ENCODE measurements at places on chromosomes 12 and 14.
A peak's percentile ranks its signal among the peaks of the same experiment; 100 is the strongest.

- no peak for DNase-seq
- H3K36me3 ChIP-seq: no peaks in the 10 kb centered on the region
- no peaks in the 10 kb centered on the region for H3K27me3 ChIP-seq
- H3K4me1 ChIP-seq: peaks cover under 1% of the 10 kb centered on the region
- no peak overlapping the region for H3K4me3 ChIP-seq
- H3K27ac ChIP-seq: no peak overlapping the region
Observed at GRCh38 chr12:104870797-104871196, 87.3 kb downstream of the SLC41A2 start.

DNA sequence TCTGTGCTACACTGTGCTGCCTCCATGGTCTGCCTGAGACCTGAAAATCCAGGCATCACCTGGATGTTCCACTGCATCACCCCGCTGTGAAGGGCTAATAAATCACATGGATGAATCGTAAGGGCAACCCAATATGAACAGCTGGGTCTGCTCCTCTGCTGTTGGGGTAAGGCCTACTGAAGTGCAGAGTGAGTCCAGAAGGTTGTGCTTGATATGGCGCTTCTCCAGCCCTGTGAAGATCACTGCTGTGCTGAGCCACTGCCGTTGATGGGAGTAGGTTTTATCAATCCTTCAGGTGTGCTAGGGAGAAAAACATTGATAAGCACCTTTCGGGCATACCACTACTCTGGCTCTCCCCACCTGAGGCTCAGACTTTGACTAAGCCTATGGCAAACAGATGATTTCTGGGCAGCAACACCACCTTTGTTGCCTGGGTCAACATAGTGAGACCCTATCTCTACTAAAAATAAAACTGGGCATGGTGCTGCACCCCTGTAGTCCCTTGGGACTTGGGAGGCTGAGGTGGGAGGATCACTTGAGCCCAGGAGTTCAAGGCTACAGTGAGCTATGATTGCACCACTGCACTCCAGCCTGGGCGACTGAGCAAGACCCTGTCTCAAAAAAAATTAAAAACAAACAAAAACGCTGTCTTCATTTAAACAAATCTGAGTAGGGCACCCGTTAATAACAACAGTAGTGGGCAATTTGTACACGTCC, 1.7 kb downstream of the ACVRL1 start:
- DNase-seq: no peak
- no peak overlapping the region for H3K27ac ChIP-seq
- no peaks in the 10 kb centered on the region for H3K36me3 ChIP-seq
- peak overlapping the region; percentile 10 for H3K4me3 ChIP-seq
- peaks cover 10% of the 10 kb centered on the region for H3K27me3 ChIP-seq

DNA sequence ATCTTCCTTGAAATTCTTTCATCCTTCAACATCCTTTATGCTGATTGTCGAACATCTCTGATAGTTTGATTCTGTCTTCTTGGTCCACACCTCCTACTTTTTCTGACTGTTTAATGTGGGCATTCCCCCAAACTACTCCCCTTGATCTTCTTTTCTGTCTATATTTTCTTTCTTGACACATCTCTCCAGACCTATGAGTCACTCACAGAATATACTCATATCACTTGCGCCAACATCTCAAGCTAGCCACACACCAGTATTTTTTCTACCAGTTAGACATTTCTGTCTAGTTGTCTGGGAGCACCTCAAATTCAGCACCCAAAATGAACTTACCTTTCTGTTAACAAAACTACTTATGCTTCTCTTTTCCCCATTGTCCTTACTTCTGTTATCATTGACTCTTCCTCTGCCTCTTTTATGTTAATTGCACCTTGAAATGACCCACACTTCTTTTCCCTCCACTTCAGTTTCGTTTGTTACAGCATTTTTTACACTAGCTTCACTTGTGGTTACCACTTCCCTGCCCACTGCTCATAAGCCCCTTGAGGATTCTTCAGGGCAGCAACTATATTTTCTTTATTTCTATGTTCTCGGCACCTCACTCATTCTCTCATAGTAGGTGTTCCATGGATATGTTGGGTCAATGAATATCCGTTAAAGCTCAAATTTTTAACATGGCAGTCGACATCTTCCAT, 33.5 kb downstream of the TSHR start:
- no peak overlapping the region for H3K4me3 ChIP-seq
- no peak overlapping the region for H3K27ac ChIP-seq
- no peaks in the 10 kb centered on the region for H3K36me3 ChIP-seq
- no peak for DNase-seq
- H3K4me1 ChIP-seq: no peaks in the 10 kb centered on the region

DNA sequence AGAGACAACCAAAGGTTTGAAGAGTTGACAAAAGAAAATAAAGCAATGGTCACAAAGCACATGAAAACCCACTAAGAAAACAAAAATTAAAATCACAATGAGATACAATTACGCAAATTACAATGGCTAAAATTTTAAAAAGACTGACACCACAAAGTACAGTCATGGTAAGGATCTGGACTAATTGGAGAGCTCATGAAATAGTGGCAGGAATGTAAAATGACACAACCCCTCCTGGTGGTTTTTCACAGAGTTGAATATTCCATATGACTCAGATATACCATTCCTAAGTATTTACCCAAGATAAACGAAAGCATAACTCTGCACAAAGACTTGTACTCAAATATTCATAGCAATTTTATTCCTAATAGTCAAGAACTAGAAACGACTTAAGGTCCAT, 65.9 kb downstream of the NOVA1 start:
- no peaks in the 10 kb centered on the region for H3K36me3 ChIP-seq
- no peaks in the 10 kb centered on the region for H3K4me1 ChIP-seq
- DNase-seq: no peak
- H3K27me3 ChIP-seq: no peaks in the 10 kb centered on the region

- no peaks in the 10 kb centered on the region for H3K36me3 ChIP-seq
- no peaks in the 10 kb centered on the region for H3K4me1 ChIP-seq
- H3K4me3 ChIP-seq: no peak overlapping the region
Observed at GRCh38 chr12:66647034-66647691, 31.7 kb downstream of the GRIP1 start.

GRCh38 chr12:41709463-41710285, 435.0 kb downstream of the GXYLT1 start:
- no peaks in the 10 kb centered on the region for H3K27me3 ChIP-seq
- H3K36me3 ChIP-seq: no peaks in the 10 kb centered on the region
- H3K4me1 ChIP-seq: no peaks in the 10 kb centered on the region
- no peak for DNase-seq
- H3K4me3 ChIP-seq: no peak overlapping the region
- H3K27ac ChIP-seq: no peak overlapping the region

DNA sequence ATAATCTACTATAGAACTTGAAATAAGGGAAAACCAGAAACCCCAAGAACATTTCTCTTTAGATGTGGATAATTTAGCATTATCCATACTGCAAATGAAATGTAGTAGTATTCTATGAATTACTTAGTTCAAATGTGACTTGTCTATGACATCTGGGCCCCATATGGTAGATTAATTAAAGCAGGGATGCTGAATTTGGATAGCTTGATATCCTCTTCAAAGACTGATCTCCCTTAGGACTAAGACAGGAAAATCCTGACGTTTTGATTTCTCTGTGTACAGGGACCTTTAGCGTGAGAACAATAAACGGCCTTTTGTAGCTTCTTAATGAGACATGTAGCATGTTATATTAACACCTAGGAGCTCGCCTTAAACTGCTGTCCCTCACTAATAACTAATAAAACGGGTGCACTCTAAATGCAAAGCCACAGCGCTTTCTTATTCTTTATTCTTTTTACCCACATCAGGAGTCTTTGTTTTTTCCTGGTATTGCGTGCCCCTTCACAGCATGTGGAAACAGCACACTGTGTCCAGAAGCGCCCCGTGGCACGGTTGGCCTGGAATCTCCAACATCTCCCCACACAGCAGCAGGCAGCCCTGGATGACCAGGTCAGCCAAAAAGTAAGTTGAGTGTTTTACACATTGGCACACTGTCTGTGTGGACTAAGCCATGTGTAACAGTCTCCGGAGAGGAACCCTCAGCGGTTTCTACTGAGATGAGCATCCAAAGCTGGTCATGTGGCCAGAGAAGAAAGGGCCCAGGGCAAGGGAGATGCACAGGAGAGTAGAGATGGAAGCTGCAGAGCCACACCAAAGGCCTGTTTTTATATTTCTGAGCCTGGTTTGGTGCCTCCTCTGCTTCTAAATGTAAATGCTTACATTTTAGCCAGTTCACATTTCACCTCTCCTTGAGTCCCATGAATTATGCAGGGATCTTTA, 93.1 kb downstream of the SRGAP1 start:
- no peaks in the 10 kb centered on the region for H3K27me3 ChIP-seq
- no peak for DNase-seq
- H3K36me3 ChIP-seq: no peaks in the 10 kb centered on the region
- H3K4me3 ChIP-seq: no peak overlapping the region
- peaks cover 17% of the 10 kb centered on the region for H3K4me1 ChIP-seq

DNA sequence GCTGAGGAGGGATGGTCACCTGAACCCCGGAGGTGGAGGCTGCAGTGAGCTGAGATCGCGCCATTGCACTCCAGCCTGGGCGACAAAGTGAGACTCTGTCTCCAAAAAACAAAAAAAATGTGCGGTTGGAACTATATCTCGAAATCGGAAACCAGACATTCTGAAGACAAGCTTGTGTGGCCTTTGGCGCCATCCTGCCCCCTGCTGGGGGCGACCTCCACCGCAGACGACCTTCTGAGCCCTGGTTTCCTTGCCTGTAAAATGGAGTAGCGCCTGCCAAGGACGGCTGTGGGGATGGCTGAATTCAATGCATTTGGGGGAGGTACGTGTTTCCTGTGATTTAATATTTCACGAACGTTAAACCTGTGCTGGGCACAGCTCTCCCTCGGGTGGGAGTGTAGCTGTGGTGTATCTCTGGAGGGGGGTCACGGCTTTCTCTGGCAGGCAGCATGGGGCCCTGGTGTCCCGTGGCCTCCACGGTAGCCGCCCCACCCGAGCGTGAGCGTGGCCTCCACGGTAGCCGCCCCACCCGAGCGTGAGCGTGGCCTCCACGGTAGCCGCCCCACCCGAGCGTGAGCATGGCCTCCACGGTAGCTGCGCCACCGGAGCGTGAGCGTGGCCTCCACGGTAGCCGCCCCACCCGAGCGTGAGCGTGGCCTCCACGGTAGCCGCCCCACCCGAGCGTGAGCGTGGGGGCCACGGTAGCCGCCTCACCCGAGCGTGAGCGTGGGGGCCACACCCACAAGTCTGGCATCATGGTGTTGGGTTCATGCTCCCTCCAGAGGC, 55.3 kb downstream of the LRCOL1 start:
- no peaks in the 10 kb centered on the region for H3K36me3 ChIP-seq
- H3K4me3 ChIP-seq: no peak overlapping the region
- peaks cover 14% of the 10 kb centered on the region for H3K4me1 ChIP-seq
- H3K27ac ChIP-seq: no peak overlapping the region
- no peak for DNase-seq

DNA sequence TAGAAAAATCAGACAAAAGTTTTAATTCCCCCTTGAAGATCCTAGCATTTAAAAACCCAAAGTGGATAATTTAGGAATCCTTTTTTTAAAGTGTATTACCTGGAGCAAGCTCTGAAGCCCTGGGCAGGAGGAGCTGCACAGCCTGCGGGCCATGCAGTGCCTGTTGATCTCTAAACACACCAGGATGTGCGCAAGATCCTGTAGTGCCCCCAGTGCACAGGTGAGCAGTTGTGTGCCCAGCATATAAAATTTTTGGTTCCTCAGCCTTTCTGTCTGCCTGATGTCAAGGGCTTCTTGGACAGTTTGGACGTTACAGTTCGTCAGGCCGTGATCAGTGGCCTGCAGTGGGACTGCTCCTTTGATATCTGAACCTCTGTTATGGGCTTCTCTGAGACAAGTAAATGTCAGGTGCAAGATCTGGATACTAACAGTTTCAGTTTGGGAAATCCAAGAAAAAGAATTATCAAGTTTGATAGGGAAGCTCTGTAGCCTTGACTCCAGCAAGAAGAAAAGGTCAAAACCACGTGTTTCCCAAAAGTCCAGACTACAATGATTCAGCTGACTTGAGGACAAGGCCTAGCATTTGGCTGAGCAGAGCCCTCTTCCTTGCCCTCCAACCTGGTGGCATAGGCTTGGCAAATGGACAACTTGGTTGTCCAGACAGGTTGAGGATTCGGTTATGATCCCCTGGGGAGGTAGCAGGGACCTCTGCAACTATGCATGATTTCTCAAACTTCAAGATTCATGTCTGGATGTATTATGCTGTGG, 1.0 kb downstream of the ATXN7L3B start:
- peaks cover 24% of the 10 kb centered on the region for H3K4me1 ChIP-seq
- H3K27me3 ChIP-seq: no peaks in the 10 kb centered on the region

GRCh38 chr14:67690011-67690410, 5.6 kb downstream of the RDH11 start:
- peaks cover 60% of the 10 kb centered on the region for H3K36me3 ChIP-seq
- DNase-seq: no peak
- H3K4me1 ChIP-seq: peaks cover 18% of the 10 kb centered on the region
- H3K27ac ChIP-seq: no peak overlapping the region
- no peak overlapping the region for H3K4me3 ChIP-seq

GRCh38 chr12:105253866-105254513, 18.0 kb upstream of the APPL2 start:
- H3K4me1 ChIP-seq: peaks cover 17% of the 10 kb centered on the region
- H3K27ac ChIP-seq: peak overlapping the region; percentile 67
- peak; percentile 57 for DNase-seq

GRCh38 chr12:89556976-89557375, 31.1 kb upstream of the POC1B start:
- H3K27me3 ChIP-seq: no peaks in the 10 kb centered on the region
- no peak for DNase-seq
- no peak overlapping the region for H3K4me3 ChIP-seq
- no peak overlapping the region for H3K27ac ChIP-seq

- DNase-seq: no peak
- no peak overlapping the region for H3K4me3 ChIP-seq
- H3K27me3 ChIP-seq: peaks cover 43% of the 10 kb centered on the region
- peaks cover 30% of the 10 kb centered on the region for H3K4me1 ChIP-seq
Observed at GRCh38 chr12:57240066-57240921, 10.7 kb downstream of the STAC3 start.

- no peaks in the 10 kb centered on the region for H3K36me3 ChIP-seq
- no peak overlapping the region for H3K27ac ChIP-seq
- H3K27me3 ChIP-seq: peaks cover 5% of the 10 kb centered on the region
- H3K4me1 ChIP-seq: no peaks in the 10 kb centered on the region
Observed at GRCh38 chr14:70640938-70641547, 673 bp upstream of the TTC9 start.

GRCh38 chr12:105492591-105493545, 162.4 kb downstream of the C12orf75 start:
- no peak for DNase-seq
- H3K4me1 ChIP-seq: no peaks in the 10 kb centered on the region
- H3K27ac ChIP-seq: no peak overlapping the region
- no peaks in the 10 kb centered on the region for H3K27me3 ChIP-seq
- no peak overlapping the region for H3K4me3 ChIP-seq

GRCh38 chr12:113137861-113138783, 2.6 kb upstream of the RASAL1 start:
- H3K4me3 ChIP-seq: no peak overlapping the region
- no peak overlapping the region for H3K27ac ChIP-seq
- no peak for DNase-seq
- no peaks in the 10 kb centered on the region for H3K36me3 ChIP-seq

- H3K36me3 ChIP-seq: no peaks in the 10 kb centered on the region
- H3K4me1 ChIP-seq: peaks cover 16% of the 10 kb centered on the region
- no peaks in the 10 kb centered on the region for H3K27me3 ChIP-seq
- H3K4me3 ChIP-seq: no peak overlapping the region
- no peak for DNase-seq
- H3K27ac ChIP-seq: no peak overlapping the region
Observed at GRCh38 chr12:19572920-19573558, 133.7 kb downstream of the AEBP2 start.

GRCh38 chr14:97329701-97330100, 532.5 kb downstream of the VRK1 start:
- H3K36me3 ChIP-seq: no peaks in the 10 kb centered on the region
- H3K27ac ChIP-seq: no peak overlapping the region
- no peaks in the 10 kb centered on the region for H3K27me3 ChIP-seq
- no peak overlapping the region for H3K4me3 ChIP-seq
- DNase-seq: no peak

All from adrenal gland (tissue), 19 donors.